ENCODE measurements at places on chromosomes 1 and 21.

DNA sequence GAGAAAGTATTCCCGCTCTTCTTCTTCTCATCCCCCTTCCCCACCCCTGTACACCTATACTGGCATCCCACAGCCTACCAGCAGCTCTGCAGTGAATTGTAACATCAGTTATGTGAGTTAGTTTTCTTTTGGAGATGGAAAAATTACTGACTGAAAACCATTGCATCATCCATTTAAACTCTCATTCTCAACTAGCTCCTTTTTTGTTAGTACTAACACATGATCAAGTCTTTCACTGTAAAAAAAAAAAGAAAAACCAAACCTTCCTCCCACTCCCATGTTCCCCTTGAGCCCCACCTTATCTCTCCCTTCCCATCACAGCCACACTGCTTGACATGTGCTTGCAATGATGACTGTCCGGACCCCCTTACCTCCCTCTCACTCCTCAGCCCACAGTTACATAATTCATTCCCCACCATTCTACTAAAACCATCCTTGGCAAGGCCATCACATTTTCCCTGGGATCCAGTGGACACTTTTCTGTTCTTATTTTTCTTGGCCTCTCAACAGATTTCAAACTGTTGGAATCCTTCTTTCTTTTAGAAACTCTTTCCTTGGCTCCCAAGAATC is 23.2 kb upstream of the RAVER2 start:
- DNase-seq, result no peak

DNA sequence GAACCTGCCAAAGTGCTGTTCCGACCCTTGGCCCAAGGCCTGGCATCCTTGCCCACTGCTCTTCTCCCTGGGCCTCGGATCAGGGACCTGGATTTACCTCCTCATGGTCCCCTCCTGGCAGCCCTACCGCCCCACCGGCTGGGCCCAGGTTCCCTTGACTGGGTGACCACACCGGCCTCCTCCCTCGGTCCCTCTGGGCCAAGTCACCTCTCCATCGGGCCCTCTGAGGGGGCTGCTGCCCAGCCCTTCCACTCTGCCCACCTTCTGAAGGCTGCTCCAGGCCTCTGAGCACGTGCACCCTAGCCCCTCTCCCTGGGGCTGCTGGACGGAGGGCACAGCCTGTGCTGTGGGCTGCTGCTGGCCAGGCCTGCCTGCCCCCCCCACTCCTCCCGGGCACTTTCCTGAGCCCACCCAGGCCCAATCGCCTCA is 9.3 kb upstream of the MMEL1 start:
- no peak for DNase-seq

DNA sequence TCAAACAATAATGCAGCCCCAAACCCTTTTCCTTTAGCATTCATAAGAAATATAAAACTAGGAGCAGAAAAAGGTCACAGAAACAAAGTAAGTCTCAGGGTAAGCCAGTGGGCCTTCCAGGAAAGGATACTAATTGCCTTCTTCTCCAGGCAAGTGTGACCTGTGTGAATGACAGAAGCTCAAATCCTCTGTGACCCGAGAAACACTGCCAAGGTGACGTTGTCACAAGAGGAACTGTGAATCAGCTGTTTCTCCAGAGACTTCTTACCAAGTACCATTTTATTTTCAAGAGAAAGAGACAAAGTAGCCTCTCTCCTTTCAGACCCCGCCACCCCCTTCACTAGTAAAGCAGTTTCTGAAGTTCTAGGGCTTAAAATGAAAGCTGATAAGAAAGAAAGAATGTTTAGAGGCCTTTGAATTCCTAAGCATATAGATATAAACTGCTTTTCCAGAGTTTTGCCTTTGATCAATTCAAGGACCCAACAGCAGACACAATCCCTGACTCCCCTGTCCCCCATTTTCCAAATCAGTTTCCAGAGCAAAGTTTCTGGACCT is 155.6 kb downstream of the NUF2 start:
- no peak for DNase-seq

- no peak for DNase-seq
Observed at GRCh38 chr1:62361431-62361830, 42.2 kb upstream of the KANK4 start.

GRCh38 chr1:186899577-186899976 is 70.8 kb downstream of the PLA2G4A start:
- DNase-seq, result no peak

- DNase-seq, result no peak
Observed at GRCh38 chr1:1989102-1989542, 14.5 kb downstream of the CFAP74 start.

DNA sequence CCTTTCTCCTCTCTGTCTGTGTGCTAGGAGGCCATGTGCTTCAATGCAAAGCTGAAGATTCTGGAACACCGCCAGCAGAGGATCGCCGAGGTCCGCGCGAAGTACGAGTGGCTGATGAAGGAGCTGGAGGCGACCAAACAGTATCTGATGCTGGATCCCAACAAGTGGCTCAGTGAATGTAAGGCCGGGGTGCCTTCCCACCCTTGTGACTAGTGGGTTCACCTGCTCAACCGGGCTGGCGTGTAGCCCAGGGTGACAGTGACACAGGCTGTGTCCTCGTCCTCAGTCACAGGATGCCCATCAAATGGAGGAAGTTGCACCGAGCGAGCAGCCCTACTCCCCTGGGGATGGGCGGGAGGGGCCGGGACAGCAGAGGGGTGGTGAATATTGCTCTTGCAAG is 544.1 kb downstream of the KIF26B start:
- no peak for DNase-seq

- no peak for DNase-seq
Observed at GRCh38 chr21:34154878-34155277, 81.5 kb downstream of the MRPS6 start.

DNA sequence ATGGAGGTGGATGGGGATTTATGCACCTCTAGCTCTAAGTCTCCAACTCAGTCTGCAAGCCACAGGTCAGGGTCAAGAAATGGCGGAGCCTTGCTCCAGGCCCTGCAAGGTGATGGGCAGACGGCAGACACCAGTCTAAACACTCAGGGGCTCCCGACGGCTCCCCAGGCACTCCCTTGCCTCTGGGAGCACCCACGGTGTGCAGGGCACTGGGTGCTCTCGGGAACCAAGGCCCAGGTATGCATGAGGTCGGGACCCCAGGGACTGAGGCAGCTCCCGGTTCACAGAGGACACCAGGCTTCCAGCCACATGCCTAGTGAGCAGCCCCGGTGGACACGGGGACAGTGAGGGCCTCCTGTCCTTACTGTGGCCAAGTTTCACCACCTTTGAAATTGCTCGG is 53.1 kb upstream of the TTC34 start:
- DNase-seq, result no peak

- DNase-seq, result no peak
Observed at GRCh38 chr1:59204001-59204400, 92.9 kb upstream of the FGGY start.

DNA sequence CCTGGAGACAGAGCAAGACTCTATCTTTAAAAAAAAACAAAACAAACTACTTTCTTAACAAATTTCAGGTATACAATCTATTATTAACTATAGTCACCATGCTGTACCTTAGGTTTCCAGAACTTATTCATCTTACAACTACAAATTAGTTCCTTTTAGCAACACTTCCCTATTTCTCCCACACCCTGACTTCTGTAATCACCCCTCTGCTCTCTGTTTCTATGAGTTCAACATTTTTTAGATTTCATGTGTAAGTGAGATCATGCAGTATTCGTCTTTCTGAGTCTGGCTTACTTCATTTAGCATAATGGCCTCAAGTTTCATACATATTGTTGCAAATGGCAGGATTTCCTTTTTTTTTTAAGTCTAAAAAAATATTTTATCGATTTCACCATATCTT is 77.9 kb upstream of the LPGAT1 start:
- no peak for DNase-seq

- no peak for DNase-seq
Observed at GRCh38 chr1:195082183-195082582, 1526.1 kb downstream of the KCNT2 start.

GRCh38 chr1:99886841-99887240 is 36.7 kb downstream of the AGL start:
- DNase-seq, result no peak

DNA sequence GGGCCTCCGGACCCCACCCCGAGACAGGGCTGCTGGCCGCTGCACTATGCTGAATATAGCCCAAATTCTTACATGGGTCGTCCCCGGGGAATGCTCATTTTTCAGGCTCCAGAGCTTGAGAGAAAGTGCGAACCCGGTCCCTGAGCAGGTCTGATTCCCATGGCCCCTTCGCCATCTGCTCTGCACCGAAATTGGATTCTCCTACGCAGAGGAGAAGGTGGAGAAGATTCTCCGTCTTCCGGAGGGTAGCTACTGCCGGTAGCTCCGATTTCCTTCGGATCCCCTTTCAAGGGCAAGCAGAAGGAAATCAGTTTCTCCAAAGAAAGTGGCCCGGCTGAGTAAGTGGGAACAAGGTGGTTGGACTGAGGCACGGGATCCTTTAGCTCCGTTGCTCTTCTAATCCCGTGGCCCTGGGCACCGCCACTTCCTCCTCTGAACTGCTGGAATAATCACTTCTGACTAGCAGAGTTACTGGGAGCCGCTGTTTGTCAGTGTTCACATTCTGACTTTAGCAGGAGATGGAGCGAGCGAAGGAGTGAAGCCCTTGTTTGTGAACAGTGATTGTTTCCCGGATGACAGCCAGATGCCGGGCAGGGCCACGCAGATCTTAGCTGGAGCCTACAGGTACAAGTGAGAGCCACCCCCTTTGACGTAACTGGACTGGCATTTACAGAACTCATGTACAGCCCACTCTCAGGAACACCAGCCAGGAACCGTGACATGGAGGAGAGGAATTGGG is 1.1 kb upstream of the ZNF496 start:
- DNase-seq, result no peak

DNA sequence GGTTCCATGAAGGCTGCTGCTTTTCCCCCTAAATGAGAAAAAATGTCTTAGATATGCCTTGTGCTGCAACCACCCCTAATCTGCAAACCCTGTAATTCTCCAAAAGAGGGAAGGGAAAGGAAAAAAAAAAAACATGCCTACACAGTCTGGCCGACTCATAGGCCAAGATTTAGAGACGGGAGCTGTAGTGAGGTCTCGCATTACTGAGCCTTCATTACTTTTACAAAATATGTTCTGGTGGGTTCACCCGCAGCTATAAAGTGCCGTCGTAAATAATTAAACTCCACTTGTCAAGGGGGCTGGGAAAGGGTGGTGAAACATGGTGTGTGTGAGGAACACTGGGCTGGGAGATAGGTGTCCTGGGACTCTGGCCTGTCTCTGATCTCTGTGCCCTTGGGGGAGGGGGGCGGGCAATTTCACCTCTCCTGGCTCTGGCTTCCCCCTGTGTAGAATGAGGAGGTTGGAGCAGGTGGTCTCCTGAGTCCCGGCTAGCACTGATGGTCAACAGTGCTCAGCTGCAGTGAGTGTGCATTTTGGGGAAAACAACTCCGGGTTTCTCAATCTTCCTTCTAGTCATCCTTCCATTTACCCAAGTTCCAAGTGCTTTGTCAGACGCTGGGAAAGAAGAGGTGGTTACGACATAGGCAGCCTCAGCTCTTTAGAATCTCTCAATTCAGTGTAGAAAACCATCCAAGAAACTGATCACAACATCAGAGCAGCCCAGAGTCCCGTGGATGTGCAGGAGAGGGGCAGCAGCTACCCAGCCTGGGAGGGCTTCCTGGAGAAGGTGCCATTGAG is 82.3 kb downstream of the ACTL8 start:
- no peak for DNase-seq

- no peak for DNase-seq
Observed at GRCh38 chr1:92404661-92405060, 82.1 kb downstream of the GFI1 start.

DNA sequence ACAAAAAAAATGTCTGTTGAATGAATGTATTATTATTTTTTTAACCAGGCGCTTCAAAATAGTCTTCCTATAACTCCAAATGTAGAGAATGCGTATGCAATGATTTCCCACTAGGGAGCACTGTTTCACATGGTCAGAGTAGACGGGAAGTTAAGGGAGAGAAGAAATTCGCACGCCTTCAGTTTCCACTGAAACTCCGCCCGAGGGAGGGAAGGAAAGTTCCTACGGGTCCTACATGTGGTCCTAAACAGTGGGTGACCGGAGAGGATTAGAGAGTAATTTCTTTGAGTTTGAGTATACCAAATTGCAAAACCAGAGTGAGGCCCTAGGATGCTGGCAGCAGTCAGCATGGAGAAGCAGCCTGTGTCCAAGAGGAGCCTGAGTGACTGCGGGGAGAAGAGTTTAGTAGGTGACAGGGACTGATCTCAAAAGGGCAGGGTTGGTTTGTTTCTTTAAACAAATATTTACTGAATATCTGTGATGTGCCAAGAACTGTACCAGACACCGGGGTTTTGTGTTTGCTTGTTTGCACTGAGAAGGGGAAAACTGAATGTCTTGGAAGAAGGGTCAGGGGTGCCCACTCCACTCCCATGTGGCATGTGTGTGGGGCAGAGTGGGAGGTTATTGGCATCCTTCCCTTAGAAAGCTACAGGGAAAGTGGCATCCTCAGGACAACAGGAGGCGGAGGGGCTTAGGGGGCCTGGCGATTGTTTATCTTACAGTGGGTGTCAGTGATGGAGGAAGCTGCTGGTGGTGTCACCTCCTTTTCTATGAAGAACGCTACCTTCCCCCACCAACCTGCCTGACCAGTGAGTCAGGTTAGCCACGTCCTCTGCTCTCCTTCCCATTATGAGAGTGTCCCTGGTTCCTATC is 22.8 kb downstream of the RNU5D-1 start:
- DNase-seq, result no peak

DNA sequence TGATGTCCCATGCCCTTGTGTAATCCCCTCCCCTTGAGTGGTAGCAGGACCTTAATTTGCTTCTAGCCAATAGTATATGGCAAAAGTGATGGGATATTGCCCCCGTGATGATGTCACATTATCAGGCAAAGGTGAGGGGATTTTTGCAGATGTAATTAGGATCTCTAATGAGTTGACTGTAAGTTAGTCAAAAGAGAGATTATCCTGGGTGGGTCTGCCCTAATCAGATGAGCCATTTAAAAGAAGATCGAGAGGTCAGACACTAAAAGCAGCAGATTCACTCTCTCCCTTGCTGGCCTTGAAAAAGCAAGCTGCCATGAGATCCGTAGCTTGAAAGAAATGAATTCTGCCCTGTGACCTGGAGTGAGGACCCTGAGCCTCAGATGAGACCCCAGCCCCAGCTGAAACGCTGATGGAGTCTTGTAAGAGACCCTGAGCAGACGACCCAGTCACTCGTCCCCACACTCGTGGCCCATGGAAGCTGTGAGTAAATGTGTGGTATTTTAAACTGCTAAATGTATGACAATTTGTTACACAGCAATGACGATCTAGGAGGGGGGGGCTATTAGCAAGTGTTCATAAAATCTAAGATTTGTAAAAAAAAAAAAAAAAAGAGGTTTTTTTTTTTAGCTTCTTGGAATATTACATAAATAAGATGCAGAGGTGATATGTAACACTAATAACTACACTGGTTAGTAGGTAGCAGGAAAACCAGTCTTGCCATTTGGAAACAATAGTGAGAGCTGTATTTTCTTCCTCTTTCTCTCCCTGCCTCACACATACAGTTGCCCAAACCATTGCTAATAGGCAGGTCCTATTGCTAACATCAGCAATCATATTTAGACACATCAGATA is 50.3 kb upstream of the TARBP1 start:
- no peak for DNase-seq

Data from effector CD8-positive, alpha-beta T cell (primary cell).